ENCODE measurements at places on chromosomes 1 and 21.

DNA sequence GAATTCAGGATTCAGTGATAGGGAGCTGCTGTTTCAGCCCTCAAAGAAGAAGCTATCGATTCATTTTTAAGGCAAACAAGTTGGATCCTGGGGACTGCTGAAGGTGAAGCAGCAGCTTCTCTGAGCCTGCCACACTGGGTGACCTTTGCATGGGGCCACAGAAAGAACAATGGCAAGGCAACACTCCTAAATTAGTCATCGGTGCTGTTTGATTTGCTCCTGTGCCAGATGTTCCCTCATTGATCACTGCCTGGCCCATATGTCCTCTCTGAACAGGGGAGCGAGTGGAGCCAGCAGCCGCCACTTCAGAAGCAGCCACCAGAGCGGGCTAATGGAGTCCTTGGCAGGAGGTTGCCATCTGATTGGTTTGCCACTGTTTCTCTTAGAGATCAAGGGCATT, 391.5 kb downstream of the NTNG1 start:
- DNase-seq, result no peak

DNA sequence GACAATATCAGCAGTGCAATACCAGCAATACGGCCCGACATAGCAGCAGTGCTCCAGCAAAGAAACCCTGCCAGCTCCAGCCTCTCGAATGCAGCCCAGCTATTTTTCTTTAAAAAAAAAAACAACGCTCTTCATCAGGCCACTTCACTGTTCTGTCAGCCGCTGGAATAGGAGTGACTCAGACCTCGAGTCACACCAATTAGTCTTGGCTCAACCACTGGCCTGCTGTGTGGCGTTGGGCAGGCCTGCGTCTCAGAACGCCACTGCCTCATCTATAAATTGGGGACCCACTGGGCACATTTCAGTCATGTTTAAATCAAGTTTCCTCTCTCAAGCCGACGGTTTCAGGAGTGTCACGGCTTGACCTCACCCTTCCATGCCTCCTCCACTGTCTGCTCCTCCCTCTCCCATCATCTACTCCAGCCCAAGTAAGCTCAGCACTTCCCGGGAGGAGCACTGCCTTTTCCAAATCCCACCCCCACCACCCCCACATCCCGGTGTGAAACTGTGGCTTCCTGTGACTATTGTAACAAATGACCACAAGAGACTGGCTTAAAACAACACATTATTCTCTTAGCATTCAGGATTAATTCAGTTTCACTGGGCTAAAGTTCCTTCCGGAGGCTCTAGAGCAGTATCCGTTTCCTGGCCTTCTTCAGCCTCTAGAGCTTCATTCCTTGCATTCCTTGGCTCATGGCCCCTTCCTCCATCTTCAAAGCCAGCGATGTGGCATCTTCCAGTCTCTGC, 71.9 kb upstream of the EFHD2 start:
- peak; percentile 38 for DNase-seq

GRCh38 chr1:66951513-66951912, 26.7 kb downstream of the MIER1 start:
- DNase-seq, result no peak

DNA sequence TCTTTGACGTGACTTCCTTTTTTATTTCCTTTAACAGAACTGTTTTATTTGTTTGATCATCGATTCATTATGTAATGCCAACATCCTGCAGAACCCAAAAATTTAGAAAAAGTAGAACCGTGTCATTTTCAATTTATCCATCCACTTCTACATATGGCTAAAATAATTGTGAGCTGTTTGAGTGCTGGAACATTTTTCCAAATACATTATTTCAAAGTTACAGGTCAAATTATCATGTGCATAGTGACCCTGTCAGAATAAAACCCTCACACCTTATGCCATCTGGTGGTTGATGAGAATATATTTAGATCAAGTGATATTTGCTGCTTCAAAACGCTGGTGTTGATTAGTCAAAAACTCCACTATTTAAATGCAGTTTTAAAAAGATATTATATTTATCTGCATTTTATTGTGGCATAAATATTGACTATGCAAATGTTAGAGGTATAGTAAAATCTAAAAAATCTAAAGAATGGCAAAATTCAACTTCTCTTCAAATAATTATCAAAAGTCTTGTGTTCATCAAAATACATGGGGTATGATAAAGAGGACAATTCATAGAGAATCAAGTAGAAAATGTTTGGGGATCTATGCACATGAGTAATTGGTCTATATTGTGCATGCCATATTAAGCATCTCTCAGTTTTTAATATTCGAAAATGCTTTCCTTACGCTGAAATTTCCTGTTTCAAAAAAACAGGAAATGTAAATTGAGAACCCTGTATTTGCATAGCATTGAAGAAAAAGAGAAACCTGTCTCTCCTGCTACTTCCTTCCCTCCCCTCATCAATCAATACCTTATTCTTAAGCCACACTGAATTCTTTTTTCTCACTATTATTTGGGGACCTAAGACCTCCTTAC, 39.7 kb downstream of the UBE2U start:
- DNase-seq, result no peak

- DNase-seq, result no peak
These were observed 28.0 kb upstream of the RNF2 start for GRCh38 chr1:185017338-185017737.

GRCh38 chr1:201443747-201444146, 22.2 kb upstream of the TNNI1 start:
- DNase-seq, result no peak

DNA sequence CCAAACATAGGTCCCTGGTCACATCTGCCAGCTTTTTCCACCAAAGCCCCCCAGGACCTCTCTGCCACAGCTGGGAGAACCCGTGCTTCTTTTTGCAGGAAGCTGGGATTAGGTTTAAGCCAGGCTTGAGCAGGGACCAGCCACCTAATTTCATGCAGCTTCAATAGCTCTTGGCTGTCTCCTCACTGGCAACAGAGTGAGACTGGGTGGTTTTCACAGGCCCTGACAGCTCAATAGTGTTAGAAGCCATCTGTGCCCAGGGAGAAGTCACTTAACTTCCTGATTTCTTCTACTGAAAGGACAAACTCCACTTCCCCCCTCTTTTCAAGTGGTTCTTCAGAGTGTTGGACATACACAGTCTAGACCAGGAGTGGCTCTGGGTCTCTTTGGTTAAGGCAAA, 20.4 kb upstream of the SRSF4 start:
- DNase-seq, result no peak

DNA sequence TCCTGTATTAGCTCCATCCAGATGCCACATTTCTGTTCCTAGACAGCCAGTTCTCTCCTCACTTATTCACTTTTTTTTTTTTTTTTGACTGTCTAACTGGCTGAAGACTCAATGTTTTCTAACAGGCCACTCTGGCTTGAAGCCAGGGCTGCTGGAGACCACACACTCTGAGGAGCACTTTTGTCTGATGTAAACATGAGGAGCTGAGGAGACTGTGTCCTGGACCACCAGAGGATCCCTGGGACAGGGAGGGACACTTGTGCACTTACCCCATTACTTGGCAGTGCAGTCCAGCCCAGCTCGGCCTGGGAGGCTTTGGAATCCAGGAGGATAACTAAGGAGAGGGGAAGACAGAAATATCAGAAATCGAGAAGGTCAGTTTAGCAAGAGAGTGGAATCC, 2.4 kb downstream of the EPHA10 start:
- no peak for DNase-seq

DNA sequence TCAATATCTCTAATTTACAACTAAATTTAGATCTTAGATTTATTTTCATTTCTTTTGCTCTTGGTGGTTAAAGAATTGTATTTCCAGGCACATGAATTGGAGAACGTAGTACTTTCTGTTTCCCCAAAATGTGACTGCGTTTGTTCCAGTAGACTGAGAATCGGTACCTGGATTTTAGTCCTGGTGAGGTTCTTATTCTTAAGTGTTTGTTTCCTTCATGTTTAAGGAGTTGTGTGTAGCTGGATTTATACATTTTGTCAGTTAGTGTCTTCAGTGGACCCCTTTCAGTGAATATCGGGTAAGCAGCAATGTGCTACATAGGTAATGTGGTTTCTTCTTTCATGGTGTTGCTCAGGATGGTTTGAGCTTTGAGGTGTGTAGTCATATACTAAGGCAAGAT, 6.8 kb downstream of the MIER1 start:
- DNase-seq, result no peak

DNA sequence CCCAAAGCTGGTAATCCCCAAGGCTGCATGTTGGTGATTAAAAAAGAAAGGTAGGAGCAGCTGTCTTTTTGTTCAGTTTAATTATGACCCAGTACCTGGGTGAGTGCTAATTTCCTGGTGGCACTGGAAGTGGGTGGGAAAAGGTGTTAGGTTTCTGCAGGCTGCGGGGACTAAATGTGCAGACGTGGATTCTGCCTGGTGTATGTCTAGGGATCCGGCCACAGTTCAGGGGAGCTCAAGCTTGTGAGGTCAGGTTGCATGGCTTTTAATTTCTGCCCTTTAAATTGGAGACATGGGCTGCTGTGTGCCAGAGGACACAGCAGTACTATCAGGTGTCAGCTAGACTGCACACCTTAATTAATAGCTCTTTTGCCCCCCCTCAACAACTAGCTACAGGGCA, 20.3 kb upstream of the TBX19 start:
- no peak for DNase-seq

GRCh38 chr1:7543718-7544090, 227.4 kb upstream of the VAMP3 start:
- DNase-seq, result no peak

DNA sequence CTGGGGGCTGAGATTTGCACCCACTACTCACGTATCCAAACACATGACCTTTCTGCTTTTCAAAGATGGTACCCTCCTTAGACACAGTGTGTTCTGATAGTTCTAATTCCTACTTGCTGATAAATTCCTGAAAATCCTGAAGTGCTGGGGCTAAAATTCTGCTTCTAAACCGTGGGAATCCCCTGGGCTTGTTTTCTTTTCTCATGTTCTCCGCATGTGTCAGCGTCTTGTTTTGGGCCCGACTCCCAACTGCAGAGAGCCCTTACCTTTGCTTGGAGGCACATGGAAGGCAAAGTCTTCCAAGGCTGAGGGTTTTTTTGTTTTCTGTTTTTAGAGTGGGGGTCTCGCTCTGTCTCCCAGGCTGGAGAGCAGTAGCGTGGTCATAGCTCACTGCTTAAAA, 27.2 kb downstream of the PSMG1 start:
- no peak for DNase-seq

- DNase-seq, result no peak
These were observed 51.8 kb downstream of the DOP1B start for GRCh38 chr21:36208326-36209013.

DNA sequence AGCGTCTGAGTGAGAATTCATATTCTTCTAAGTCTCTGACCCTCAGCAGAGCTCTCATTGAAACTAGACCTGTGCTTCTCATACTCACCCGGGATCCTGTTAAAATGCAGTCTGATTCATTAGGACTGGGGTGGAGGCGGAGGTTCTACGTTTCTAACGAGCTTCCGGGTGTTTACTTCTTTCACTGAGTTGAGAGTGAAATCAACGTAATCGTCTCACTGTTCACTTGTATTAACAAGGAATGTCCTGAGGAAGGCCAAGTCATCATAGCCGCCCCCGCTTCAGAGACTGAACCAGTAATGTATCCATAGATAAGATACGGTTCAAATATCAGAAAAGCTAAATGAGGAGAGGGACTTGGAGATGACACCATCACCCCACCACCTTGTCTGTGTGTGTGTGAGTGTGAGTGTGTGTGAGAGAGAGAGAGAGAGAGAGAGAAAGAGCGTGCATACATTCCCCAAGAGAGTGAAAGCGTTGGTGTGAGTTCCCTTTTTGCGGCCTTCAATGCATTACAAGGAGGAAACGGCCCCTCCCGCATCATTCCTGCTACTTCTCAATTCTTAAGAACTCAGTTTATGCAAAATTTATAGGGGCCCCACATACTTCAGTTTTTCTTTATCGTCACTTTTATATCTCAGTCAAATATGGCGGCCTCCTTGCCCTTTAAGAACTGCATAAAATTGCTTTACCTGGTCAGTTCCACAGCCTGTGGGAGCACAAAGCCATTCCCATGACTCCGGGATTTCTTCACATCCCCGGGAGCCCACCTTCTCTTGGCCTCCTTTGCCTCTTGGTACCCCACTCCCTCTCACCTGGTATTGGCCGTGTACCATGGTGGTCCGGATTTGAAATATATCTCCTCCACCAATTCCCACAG, 19.8 kb downstream of the KMO start:
- peak; percentile 4 for DNase-seq

DNA sequence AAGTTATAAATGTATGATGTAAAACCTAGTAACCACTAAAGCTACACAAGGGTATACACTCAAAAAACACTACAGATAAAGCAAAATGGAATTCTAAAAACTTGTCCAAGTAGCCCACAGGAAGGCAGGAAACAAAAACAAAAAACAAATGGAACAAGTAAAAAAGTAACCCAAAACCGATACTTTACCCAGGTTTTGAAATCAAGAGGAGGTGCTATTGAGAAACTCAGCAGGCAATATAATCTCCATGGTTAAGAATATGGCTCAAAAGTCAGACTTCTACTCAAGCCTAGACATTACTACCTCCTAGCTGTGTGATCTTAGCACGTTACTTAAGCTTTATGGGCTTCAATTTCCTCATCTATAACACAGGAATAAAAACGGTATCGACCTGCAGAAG, 13.3 kb downstream of the RBBP5 start:
- DNase-seq, result no peak

- no peak for DNase-seq
These were observed 21.9 kb downstream of the NVL start for GRCh38 chr1:224308064-224308463.

DNA sequence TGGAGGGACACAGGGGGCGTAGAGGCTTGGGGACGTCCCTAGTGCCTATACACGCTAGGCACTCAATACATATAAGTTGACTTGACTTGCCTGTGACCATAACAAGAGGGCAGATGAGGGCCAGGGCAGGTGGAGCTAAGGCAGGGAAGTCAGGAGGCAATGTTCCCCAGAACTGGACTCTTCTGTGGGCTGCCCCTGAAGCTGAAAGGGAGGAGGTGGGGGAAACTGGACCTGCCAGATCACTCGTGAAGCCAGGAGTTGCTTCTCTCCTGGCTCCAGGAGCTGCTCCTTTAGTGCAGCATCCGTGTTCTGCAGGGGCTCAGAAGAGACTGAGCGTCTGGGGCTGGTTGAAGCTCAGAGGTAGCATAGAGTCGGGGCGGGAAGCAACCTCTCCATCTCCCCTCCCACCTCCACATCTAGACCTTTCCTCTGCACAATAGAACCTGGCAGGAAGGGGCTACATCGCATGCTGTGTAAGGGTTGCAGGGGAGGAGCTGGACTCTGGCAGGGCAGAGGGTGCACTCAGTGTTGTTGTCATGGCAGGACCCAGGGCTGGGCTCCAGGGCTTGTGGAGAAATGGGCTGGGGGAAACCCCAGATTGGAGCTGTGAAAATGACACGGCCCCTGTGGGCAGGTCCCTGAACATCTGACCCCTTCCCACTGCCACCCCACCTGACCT, 2.9 kb upstream of the SEMA4A start:
- DNase-seq, result no peak

Measured in thoracic aorta (tissue), 2 donors.